ENCODE measurements at places on chromosomes 3 and 15. TPM values are rescaled to one million over a fixed set of nuclear protein-coding genes. Genes with fewer than 3 reads are reported as not detected.

CELSR3 gene
- total RNA-seq: 5.7 TPM

SLCO2A1 gene
- total RNA-seq: 0.08 TPM

SLC12A8 gene
- total RNA-seq: 0.89 TPM

SLC22A14 gene
- total RNA-seq: not detected

TRH gene
- total RNA-seq: not detected

TRIM71 gene
- not detected for total RNA-seq

GRK7 gene
- total RNA-seq: not detected

SCAANT1 gene
- not detected for total RNA-seq

DPPA2 gene
- total RNA-seq: not detected

RTP1 gene
- total RNA-seq: not detected

CLDN1 gene
- total RNA-seq: 28.6 TPM

PLA2G4F gene
- total RNA-seq: not detected

GHRL gene
- total RNA-seq: not detected

CD86 gene
- not detected for total RNA-seq

CACNA1D gene
- total RNA-seq: 0.58 TPM

HRH1 gene
- 7.8 TPM for total RNA-seq

POU1F1 gene
- total RNA-seq: not detected

Data from A549 treated with ZK216348 at 1 μM for 4 hours (cell line).